Large intestine (tissue), 12 donors: ENCODE measurements at places on chromosomes 5 and 9. TPM values are rescaled to one million over a fixed set of nuclear protein-coding genes. Genes with fewer than 3 reads are reported as not detected.

DNA sequence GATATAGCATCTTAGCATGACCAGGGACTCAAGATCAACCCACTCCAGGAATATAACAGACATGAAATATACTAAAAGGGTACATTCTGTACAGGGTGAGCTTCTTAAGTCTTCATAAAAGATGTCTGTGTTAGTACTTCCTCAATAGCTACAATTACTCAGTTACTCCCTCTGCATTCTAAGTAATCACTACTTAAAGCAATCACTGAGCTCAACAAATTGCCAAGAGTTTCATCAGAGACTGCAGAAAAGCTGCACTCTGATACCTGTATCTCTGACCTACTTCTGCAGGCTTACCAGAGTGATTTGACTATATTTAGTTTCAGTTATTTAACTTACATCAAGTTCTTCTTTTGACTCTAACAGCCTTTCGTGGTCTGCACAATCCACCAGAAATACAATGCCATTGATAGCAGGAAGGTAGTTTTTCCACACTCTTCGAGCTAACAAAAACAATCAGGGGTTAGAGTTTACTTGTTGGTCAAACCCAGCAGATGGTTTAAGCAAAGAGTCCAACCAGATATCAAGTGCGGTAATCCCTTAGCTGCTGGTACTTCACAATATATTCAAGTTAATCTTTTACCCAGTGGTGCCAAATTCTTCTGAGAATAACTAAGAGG lies 23.3 kb downstream of the SAR1B start:
- no peak overlapping the region for H3K4me3 ChIP-seq
- H3K36me3 ChIP-seq: peaks cover 45% of the 10 kb centered on the region
- H3K27me3 ChIP-seq: no peaks in the 10 kb centered on the region
- H3K4me1 ChIP-seq: peaks cover 28% of the 10 kb centered on the region
- DNase-seq: peak; percentile 66
- peak overlapping the region; percentile 93 for H3K27ac ChIP-seq

GRCh38 chr5:13943676-13944075 lies 812 bp downstream of the DNAH5 start:
- no peak overlapping the region for H3K27ac ChIP-seq
- H3K36me3 ChIP-seq: no peaks in the 10 kb centered on the region
- no peak overlapping the region for H3K4me3 ChIP-seq
- no peak for DNase-seq
- H3K27me3 ChIP-seq: peaks cover 4% of the 10 kb centered on the region
- no peaks in the 10 kb centered on the region for H3K4me1 ChIP-seq

- no peak for DNase-seq
- H3K27ac ChIP-seq: no peak overlapping the region
- no peak overlapping the region for H3K4me3 ChIP-seq
Measured at GRCh38 chr5:125970631-125971307, 452.4 kb upstream of the GRAMD2B start.

PLPPR1 gene
- polyA plus RNA-seq: 0.87 TPM

DNA sequence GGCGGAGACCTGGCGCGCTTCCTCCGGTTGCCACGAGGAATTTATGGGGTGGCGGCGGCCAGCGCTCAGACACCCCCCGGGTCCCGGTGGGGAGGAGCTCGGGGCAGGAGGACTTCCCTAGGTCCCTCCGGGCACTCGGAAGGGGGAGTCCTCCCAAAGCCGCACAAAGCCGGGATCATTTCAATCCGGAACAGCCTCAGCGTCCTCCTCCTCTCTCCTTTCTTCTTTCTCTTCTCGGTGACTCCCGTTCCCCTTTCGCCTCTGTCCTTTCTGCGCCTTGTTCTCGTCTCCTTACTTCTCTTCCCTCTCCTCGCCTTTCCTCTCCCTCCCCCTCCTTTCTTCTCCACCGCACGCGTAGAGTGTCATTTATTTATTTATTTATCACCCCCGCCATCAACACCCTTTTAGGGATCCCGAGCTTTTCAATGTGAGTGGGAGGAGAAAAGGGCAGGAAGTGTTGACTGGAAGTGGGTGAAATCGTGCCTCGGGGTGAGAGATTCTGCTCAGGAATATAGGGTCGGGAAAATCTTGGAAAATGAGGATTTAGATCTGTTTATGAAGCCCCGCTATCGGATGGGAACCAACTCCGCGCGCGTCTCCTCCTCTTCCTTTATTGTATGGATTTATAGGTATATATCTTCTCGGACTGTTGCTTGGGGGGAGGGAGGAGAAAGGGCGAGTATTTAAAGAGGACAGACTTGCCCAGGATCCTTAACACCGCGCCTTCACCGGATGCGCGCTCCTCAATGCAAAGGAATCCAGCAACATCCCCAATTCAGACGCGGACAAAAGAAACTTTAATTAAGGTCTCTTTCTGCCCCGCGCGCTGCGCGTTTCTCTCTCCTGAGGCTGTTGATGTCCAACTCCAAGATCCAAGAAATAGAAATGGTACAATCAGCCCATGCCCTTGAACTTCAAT lies 2.0 kb upstream of the ZNF462 start:
- no peaks in the 10 kb centered on the region for H3K27me3 ChIP-seq
- H3K4me1 ChIP-seq: no peaks in the 10 kb centered on the region
- no peaks in the 10 kb centered on the region for H3K36me3 ChIP-seq
- peak overlapping the region; percentile 91 for H3K4me3 ChIP-seq

- H3K4me3 ChIP-seq: no peak overlapping the region
- no peaks in the 10 kb centered on the region for H3K36me3 ChIP-seq
- H3K27ac ChIP-seq: no peak overlapping the region
Measured at GRCh38 chr9:75692309-75692708, 198.2 kb upstream of the PCSK5 start.
